CD4-positive, alpha-beta T cell treated with Interleukin-6 at 100 ng/mL for 8 hours (primary cell): ENCODE measurements at places on chromosomes 5 and 9.

DNA sequence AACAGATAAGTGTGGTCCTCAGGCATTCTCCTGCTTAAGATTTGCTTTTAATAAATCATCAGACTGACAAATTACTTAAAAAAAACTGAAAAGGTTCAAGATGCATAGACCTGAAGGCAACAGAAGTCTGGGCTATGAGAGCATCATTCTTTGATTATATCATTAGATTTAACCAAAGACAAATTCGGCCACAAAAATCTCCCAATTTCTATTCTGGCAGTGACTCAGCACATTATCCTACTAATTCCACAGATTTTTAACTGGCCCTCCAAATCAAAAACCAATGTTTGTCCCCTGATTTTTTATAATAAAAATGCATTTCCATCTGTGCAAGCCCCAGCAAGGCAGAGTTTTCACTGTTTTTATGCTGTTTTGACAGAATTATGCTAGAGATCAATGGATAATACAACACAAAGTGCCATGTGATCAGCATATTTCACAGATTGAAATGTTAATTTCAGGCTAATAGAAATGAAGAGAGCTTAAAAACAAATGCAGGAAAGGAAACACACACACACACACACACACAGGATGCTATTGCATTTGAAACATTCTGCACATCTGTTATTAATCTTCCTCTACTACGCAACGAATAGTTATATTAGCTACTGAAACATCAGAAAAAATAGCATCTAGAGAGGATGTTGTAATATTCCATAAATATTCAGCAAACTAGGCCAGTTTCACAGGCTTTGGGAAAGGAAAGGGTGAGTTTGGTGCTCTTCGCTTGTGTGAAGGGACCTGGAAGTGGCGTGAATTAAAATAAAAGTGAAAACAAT is 177.6 kb upstream of the ST8SIA4 start:
- no peak for DNase-seq

GRCh38 chr5:123916345-123917121 is 404.6 kb downstream of the CSNK1G3 start:
- no peak for DNase-seq

DNA sequence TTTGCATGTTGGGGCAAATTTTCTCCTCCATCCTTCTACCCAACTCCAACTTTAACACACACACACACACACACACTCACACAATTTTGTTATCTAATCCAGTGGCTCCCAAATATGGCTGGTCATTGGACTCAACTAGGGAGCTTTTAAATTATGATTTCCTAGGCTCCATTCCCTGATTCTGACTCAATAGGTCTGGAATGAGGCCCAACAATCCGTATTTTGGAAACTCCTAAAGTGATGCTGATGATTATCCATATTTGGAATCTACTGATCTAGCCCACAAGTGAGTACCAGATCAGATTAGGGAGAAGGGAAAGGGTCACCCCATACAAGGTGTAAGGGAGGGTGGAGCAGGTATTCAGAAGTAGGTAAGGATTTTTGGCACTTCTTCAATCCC is 309.7 kb downstream of the TLE1 start:
- DNase-seq, result no peak

- DNase-seq, result no peak
Measured at GRCh38 chr5:84715686-84716085, 331.0 kb upstream of the EDIL3 start.

DNA sequence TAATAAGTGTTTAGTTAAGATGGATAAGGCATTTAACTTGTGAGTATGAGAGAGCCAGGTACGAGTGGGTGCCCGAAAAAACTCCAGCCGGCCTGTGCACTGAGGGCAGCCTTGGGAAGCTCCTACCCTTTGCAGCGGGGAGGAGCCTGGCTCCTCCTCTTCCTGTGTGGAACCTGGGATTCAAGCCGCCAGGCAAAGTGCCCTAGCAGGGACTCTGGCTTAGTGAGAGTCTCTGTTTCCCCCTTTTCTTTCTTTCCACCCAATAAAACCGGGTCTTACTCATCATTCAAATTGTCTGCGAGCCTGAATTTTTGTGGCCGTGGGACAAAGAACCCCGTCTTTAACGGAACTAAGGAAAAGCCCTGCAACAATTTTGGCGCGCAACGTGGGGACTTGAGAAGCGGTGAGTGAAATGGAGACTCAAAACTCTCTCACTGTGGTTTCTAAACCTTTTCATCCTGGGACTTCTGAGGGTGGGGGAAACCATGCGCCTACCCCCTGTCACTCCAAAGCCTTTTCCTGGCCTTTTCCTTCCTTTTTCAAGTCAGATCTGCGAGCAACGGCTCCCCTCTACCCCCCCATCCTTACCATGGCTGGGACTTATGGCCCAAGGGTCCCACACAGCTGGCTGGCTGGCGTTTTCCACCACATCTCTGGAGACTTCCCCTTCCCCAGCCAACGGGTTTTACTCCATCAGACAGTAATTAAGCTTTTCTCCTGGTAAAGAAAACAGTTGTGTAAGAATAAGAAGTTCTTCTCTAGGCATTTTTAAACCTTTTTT is 535.7 kb upstream of the ACO1 start:
- no peak for DNase-seq

DNA sequence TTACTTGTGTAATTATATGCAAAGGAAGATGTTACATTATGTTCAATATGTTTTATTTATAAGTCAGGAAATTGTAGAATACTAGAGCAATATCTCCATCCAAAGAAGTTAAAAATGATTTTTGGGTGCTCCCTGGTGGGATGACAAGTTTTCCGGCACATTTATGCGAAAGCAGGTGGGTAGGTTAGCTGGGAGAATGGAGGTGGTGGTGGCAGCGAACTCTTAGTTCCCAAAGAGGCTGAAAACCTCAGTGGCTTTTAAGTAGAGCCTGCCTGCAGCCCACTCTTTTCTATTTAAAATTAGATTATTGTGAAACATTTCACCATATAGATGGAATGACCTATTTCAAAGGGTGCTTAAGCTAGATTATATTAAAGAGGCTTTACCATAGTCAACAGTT is 51.8 kb downstream of the ANKRD33B start:
- DNase-seq, result no peak

GRCh38 chr9:27468462-27469110 is 55.5 kb upstream of the IFNK start:
- DNase-seq, result no peak

- no peak for DNase-seq
Measured at GRCh38 chr9:77917800-77918199, 113.8 kb downstream of the GNAQ start.

- DNase-seq, result no peak
Measured at GRCh38 chr5:157444224-157444623, 15.8 kb upstream of the NIPAL4 start.

- no peak for DNase-seq
Measured at GRCh38 chr9:82491604-82492003, 503.0 kb downstream of the SPATA31D1 start.

DNA sequence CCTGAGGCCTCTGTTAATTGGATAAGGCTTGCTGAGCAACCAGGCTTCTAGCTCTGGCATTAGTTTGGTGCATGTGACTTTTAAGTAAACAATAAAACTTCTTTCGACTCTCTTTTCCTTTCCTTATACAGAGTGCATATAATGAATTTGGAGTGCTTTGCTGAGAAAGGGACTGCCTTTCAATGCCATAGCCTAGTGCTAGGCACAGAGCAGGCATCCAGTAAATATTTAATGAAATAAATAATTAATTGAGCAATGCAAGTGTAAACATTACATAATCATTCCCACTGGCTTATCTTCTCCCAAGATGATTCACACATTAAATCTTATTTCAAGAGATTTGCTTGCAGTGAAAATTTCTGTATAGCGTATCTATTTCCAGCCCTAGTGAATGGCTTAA is 74.1 kb downstream of the NMUR2 start:
- no peak for DNase-seq

DNA sequence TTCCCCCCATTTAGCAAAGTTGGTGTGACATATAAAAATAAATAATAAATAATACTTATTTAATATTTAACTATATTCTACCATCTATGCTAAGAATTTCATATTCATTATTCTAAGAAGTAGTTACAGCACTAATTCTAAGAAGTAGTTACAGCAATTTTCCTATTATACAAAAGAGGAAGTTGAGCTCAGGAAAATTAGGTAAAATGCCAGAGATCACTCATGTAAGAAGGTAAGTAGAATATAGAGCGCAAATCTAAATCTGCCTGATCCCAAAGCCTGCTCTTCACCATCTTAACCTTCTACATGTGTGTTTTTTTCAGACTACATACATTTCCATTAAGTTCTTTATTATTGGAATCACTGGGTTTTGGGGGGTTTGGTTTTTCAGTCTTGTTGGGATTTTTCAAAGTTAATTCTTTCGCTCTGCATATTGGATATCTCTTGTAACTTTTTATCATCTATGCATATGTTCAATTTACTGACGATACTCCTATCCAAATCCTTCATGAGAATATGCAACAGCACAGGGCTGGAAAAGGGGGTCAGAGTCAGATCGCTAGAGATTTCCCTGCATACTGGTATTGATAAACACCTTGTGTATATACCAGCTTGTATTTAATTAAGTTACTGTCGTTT is 852.1 kb downstream of the MAT2B start:
- no peak for DNase-seq

- DNase-seq, result no peak
Measured at GRCh38 chr5:156936972-156937371, 26.1 kb downstream of the TIMD4 start.

DNA sequence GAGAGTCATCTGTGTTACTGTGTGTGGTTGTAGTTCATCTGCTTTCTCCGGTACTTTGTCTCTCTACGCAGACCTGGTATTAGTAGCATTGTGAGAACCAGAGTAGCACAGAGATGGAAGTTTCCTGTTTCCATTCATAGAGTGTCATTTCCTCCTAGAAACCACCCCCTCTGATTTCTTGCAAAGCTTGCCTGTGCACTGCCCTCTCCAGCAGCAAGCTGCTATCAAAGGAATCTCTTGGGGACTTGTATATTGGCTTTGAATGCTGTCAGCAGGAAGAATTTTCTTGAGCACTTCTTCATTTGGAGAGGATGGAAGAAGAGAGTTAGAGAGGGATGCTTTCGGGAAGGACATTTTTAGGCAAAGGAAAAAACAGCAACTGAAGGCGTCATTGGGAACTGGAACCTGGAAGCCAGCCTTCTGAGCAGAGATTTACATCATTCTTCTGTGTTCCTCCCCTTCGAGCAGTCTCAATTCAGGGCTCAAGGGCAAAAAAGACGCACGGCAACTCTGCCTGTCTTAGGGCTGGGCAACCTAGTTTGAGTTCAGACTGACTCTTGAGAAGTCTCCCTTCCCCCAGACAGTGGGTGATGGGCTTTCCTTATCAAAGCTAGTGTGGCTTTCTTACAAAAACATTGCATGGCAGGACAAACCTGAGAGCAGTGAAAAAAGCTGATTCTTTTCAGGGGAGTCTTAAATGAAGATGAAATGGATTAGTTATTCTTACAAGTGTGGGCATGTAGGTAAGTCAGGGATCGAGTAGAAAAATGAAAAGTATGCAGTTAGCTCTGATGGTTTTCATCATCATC is 226.3 kb downstream of the AOPEP start:
- peak; percentile 15 for DNase-seq

DNA sequence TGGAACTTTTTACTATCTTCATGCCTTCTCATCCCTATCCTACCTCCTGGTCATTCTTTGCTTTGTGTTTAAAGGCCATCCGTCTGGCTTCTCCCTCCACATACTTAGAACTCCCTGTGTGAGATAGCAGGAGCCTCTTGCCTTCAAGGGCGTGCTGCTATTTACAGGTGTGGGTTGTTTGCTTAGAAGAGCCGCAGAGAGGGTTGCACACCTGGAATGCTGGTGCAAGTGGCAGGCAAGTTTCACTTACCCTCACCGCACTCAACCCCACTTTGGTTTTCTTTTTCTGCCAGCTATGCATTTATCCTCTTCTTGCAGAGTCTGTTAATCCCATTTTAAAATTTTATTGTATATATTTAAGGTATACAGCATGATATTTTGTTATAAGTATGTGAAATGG is 12.6 kb downstream of the SKP2 start:
- DNase-seq, result no peak

DNA sequence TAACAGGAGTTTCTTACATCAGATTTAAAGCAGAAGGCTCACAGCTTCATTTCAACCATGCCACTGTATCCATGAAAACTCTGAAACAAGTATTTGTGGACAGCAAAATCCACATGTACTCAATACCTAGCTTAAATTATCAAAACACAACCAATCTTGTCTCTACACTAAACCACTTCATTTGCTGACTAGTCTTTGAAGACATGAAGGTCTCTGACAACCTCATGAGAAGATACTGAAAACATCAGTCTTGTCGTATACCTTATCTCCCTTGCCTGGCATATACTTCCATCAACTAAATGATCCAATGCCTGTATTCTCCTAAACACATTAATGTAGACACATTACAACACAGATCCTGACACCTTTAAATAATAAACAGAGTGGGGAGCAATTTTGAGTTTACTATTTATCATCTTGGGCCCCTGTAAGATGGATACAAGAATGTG is 2.9 kb downstream of the RPS23 start:
- DNase-seq, result no peak

GRCh38 chr5:72541501-72542225 is 34.5 kb upstream of the ZNF366 start:
- DNase-seq, result no peak

DNA sequence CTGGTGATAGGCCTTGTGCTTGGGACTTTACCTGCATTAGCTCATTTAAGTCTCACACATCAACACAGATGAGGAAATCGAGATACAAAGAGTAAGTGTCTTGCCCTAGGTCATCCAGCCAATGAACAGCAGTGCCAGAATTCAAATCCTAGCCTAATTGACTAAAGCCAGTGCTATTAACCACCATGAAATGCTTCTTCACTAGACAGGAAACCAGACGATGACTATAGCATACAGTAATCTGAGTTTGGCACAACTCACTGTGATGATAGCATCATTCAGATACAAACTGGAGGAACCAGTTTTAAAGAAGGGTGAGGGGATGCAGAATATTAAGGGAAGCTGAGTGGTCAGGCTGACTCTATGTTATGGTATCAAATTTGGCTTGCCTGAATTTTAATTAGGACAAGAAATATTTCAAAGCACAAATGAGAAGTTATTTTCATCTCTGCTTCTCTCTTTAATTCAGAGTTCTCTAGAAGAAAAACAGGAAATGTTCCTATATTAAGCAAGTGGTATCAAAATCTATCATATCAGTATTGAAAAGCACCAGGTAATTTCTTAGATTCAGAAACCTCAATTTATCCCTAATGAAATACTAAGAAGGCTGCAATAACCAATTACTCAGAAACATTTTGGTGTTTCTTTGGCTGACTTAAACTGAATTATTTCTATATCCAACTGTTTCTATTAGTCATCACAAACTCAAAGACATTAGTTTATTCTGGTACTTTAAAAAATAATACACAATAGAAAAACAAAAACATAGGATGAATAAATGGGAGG is 147.0 kb upstream of the RASA1 start:
- DNase-seq, result peak; percentile 50
